ENCODE measurements at places on chromosomes 5 and 9. TPM values are rescaled to one million over a fixed set of nuclear protein-coding genes. Genes with fewer than 3 reads are reported as not detected.

Gene LHX6
- total RNA-seq, result 0.10 TPM

- no peak for DNase-seq
These were observed 95.8 kb downstream of the LMNB1 start for GRCh38 chr5:126872561-126873354.

DNA sequence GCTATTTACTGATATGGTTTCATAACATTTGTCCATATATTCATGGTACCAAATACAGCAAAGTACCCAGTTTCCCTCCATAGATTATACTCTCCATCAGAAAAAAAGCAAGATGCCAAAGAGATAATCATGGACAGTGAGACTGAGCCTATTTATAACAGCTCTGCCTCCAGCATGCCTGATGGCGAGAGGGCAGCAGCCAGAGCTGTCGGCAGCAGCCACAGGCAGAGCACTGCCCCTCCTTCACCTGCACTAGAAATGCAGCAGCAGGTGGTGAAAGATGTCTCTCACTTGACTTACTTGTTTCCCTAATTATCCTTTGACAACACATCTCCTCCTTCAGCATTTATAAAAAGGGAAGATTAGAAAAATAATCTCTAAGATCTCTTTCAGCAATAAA lies 32.4 kb downstream of the CTNNAL1 start:
- DNase-seq, result no peak

Gene SUSD3
- 5.1 TPM for total RNA-seq

DNA sequence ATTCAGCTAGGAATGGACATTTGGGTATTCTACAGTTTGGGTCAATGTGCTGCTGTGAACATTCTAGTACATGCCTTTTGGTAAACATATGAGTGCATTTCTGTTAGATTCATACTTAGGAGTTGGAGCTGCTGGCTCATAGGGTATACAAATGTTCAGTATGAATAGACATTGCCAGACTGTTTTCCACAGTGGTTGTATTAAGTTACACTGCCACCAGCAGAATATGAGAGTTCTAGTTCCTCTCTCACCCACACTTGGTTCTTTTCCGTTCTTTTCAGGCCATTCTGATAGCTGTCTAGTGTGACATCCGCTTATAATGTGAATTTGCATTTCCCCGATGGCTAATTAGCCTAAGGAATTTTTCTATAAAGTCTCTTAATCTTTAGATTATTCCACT lies 25.0 kb downstream of the STOM start:
- DNase-seq, result no peak

DNA sequence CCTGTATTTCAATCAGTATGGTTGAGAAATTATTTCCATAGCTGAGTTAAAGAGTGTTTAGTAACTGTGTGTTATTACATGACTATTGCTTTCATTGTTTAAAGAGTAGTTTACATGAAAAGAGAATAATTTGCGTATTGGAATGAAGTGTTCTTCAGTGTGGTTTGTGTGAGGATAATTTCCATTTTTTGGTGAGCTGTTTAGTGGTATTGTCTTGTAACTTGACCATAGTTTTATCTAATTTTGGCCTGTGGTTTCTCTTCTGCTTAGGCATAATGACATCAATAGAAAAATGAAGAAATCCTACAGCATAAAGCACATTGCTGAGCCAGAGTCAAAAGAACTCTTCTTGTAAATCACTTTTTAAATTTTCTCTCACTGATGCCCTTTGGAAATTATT lies 151.2 kb downstream of the SNCAIP start:
- no peak for DNase-seq

DNA sequence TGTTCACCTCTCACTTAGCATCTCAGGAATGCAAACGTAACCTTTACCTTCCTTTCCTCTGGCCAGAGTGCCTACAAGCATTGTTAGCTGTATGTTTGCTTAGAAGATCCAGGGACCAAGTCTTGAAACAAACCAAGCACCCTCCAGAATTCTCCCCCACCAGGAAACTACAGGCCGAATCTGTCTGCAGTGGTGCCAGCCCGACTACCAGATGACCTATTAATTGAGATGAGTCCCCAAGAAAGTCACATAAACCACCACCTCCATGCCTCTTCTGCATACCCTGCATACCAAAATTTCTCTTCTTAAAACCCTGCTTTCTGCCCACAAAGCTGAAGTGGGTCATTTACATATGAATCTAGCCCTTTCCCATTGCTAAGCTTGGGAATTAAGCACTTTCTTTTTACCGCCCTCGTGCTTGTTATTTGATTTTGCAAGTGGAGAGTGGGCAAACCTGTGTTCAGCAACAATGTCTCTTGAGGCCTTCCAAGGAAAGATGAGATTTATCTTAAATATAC lies 1239.1 kb downstream of the CDH12 start:
- DNase-seq, result no peak

Gene RBM22
- 17.9 TPM for total RNA-seq

DNA sequence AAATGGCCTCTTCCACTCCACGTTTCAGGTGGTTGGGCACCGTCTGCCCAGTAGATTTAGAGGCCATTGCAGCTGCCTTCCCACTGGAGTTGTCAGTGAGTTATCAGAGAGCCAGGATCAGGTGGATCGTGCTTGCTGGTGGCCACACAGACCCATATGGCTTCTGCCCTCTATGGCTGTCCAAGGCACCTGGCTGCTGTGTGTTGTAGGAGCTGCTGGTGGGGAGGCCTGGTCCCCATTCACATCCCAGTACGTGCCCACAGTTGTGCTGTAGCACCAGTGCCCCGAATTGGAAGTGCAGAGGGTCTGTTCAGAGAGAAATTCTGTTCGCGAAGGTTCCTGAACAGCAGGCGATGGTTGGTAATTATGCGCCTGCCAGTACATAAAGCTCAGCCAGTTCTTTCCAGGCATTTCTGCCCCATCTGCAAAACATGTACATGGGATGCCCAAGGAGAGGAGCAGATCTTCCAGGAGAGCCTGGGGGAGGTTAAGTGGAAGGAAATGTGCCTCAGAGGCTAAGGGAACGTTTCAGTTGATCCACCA lies 41.1 kb downstream of the UBE2QL1 start:
- no peak for DNase-seq

DNA sequence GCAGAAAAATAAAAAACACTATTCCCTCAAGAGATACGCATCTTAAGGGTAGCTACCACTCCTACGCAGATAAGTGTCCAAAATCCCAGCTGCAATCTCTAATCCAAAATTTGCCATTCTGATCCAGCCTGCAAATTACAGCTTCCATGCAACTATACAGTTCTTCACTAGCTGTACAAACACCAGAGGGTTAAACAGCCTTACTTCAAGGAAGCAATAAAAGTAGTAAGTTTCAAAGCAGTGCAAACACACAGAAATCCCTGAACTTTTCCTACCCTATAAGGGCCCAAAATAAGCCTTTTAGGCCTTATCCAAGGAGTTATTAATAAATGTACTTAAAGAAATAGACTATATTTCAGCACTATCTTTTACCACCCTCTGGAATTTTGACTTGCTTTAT lies 39.5 kb downstream of the PWWP2A start:
- no peak for DNase-seq

All from renal cortical epithelial cell (primary cell).